ENCODE measurements at places on chromosomes 12 and 14.

DNA sequence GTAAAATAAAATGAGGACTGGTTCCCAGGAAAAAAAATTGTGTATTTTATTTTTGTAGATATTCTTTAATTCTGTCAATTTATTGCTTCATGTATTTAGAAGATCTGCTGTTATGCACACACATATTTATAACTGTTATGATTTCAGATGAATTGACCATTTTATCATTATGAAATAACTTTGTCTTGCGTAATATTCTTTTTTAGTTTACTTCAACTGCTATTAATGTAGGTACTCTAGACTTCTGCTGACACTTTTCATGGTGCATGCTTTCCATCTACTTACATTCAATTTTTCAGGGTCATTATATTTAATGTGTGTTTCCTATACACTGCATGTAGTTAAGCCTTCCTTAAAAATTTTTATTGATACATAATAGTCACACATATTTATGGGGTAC is 86.3 kb downstream of the PDE6H start:
- DNase-seq, result no peak

GRCh38 chr12:28024231-28024995 is 51.9 kb upstream of the PTHLH start:
- DNase-seq, result no peak

DNA sequence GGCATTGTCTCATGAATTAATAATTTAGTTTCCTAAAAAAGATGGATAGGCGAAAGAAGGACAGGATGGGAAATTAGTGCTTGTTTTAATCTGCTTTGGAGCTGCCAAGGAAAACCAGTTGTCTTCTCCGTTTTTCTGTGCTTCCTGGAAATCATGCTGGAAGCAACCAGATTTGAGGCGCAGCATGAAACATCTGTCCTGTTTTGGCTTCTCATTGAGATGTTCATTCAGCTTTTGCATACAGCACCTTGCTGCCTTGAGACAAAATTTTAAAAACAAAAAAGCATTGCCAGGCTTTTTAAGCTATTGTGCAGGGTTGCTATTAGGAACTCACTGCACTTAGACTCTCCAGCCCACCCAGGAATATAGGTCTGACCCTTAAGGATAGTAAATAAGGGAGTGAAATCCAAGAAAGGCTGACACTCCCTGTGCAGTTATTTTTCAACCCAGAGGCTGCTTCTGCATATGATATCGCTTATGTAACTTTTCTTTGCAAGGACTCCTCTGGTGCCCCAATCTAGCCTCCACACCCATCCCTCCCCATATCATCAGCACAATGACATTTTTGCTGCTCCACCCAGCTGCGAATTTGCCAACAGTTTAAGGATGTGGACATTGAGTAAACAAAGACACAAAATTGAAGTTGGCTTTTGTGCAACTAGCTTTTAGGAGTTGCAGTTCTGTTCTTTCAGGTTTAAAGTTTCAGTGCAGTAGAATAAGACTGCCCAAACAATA is 46.9 kb upstream of the MDM1 start:
- no peak for DNase-seq

DNA sequence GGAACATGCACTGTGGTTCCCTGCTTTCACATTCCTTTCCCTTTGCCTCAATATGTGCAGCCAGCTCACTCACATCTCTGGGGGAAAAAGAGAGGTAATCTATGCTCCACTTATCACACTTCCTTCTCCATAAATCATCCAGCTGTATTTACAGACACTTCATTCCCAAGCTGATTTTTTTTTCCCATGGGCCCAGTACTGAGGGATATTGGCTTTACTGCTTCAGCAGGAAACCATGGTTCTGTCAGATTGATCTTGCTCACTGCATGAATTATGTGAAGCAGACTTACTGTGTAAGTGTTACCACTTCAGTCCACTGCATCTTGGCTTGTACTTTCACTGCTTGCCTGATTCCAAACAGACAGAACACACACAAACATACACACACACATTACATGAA is 555.6 kb downstream of the CCER1 start:
- no peak for DNase-seq

DNA sequence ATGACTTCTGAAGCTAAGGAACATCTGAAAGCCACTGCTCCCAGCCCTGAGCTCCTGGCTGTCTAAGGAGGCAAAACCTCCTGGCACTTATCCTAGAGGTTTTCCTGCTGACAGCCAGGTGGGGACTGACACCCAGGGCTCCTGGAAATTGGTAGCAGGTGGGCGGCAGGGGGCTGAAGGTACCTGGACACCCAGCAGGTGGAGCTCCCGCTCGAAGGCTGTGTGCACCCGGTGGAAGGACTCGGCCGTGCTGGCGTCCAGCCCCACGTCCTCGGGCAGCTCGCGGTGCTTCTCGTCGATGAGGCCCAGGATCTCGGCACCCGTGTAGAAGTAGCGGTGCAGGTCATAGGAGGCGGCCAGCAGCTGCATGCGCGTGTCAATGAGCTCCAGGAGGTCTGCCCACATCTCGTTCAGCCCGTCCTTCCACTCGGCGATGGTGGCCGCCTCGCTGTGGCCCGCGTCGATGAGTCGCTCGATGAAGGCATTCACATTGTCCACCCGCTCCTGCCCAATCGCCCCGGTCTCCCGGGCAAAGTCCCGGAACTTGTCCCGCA is 68.2 kb downstream of the PLEKHG3 start:
- no peak for DNase-seq

- DNase-seq, result no peak
Measured at GRCh38 chr14:23365732-23366425, 907 bp upstream of the EFS start.

- no peak for DNase-seq
Measured at GRCh38 chr12:105164068-105164467, 56.5 kb downstream of the WASHC4 start.

- DNase-seq, result no peak
Measured at GRCh38 chr12:7501031-7501588, 2.5 kb downstream of the CD163 start.

DNA sequence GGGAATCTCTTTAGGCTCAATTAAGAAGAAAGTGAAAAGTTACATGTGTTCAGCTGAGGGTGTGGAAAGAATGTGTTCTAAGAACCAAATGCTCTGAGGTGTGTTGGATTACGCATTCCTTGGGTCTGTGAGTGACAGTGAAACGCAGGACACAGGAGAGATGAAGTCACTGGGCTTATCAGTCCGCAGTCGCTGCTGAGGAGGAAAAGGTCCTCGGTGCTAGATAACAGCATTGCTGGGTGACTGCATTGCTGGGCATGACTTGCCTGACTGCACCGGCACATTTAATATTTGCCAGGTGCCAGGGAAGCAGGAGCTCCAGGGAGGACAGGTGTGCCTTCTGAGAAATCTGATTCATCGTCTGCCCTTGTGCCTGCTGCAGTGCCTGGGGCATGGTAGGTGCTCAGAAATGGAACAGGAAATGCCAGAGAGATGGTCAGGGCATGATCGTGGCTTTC is 64.4 kb upstream of the FZD10 start:
- no peak for DNase-seq

- no peak for DNase-seq
Measured at GRCh38 chr14:63974176-63974575, 121.4 kb downstream of the SYNE2 start.

GRCh38 chr12:56449622-56449984 is 377 bp upstream of the TIMELESS start:
- DNase-seq, result no peak

GRCh38 chr12:117119592-117120198 is 20.5 kb upstream of the TESC start:
- DNase-seq, result no peak

DNA sequence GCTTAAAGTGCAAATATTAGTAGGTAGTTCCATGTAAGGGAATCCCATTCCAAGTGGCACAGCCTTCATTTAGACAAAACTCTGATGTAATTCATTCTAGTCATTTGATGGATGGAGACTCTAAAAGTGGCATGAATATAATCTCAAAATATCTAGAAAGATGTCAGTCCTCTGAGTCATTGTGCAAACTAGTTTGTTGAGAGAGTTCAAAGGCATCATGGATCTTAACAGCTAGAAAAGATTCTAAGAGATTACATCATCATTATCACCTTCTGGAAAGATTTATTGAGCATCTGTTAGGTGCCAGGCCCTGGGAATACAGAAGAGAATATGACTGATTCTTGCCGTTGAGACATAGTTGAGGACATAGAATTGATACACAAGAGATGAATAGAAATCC is 30.7 kb downstream of the CRADD start:
- no peak for DNase-seq

- DNase-seq, result no peak
Measured at GRCh38 chr12:131927110-131928079, 1.7 kb upstream of the PUS1 start.

- DNase-seq, result no peak
Measured at GRCh38 chr14:34262127-34262910, 199.7 kb downstream of the SPTSSA start.

GRCh38 chr12:132634411-132634990 is 15.9 kb downstream of the P2RX2 start:
- DNase-seq, result no peak

DNA sequence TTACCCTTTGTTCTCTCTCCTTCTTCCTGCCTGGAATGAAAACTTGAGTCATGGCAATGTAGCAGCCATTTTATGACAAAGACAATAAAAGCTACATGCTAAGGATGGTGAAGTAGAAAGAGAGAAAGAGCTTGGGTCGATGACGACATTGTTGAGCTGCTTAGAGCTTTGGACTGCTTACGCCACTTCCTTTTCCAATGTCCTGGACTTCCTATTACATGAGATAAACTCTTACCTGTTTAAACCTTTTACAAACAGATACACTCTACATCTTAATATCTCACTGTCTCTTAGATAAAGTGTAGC is 70.1 kb downstream of the PEBP1 start:
- no peak for DNase-seq

GRCh38 chr14:100826391-100827100 is 628 bp downstream of the MEG3 start:
- no peak for DNase-seq

Data from stimulated activated CD4-positive, alpha-beta T cell treated with anti-CD3 and anti-CD28 coated beads, Interleukin-12 subunit alpha, Interleukin-12 subunit beta, amount 100 ng/mL, for 48 hours (primary cell).